NK-92 treated with Interleukin-12 subunit alpha and Interleukin-12 subunit beta, amount 100 ng/mL, for 24 hours (cell line): ENCODE measurements at places on chromosomes 12 and 14.
A peak's percentile ranks its signal among the peaks of the same experiment; 100 is the strongest.

DNA sequence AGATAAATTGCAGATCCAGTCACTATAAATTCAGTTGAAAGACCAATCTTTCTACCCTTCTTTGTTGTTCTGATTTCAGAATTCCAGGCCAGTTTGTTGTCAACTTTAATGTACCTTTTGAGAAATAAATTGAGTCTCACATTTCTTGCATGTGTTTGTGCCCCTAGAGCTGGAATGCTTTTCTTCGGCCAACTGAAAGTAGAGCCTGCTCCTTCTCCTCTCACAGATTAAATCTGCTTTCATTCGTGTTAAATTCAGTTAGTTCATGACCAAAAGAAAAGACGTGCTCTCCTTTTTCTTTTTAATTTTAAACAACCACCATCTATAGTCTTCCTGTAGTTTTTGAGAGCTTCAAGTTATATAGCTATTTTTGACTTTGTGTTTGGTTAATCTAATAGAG, 22.9 kb downstream of the SOCS2 start:
- no peak for DNase-seq

- DNase-seq: no peak
These were observed 27.8 kb downstream of the HSPB8 start for GRCh38 chr12:119206348-119207062.

DNA sequence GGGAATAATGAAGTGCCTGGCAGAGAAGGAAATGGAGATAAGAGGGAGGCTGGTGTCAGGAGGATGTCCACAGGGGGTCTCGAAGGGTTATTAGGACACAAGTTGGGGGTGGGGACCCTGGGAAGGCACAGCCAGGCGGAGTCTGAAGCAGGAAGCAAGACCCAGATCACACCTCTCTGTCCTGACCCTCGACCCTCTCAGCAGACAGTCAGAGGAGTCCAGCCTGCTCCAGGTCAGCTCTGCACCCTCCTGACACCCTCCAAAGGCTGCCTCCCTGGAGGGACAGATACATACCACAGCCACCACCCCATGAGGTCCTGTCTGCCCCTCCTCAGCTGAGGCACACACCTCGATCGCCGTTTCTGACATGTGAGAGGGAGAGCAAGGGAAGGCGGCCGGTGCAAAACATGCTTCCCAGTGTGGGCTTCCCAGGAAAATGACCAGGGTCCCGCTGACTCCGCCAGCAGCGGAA, 9.0 kb downstream of the BCL11B start:
- no peak for DNase-seq

GRCh38 chr12:45697371-45697770, 32.1 kb upstream of the ARID2 start:
- DNase-seq: no peak

GRCh38 chr14:36866867-36867266, 205.2 kb downstream of the PAX9 start:
- DNase-seq: no peak

- no peak for DNase-seq
These were observed 218.3 kb downstream of the TTC6 start for GRCh38 chr14:37813732-37814131.

- DNase-seq: no peak
These were observed 278.2 kb downstream of the PDZRN4 start for GRCh38 chr12:41466300-41466699.

- DNase-seq: no peak
These were observed 27.7 kb upstream of the CAND1 start for GRCh38 chr12:67241482-67241881.

- no peak for DNase-seq
These were observed 107.3 kb downstream of the CACNA1C start for GRCh38 chr12:2160043-2160442.

DNA sequence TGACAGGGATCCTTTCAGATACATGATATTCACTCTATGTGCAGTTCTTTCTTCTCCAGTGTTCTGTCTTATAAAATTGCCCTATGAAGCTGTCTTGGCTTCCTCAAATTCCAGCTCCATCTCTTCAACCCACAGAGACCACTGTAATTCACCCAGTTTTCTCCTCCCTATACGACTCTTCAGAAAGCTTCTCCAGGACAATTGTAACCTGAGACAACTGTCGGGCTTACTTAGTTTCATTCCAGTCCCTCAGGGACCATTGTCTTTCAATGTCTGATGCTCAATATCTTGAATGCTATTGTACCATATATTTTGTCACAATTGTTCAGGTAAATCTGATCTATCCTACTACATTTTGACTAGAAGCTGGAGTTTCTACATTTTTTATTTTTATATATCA, 345.3 kb downstream of the RPL10L start:
- no peak for DNase-seq

DNA sequence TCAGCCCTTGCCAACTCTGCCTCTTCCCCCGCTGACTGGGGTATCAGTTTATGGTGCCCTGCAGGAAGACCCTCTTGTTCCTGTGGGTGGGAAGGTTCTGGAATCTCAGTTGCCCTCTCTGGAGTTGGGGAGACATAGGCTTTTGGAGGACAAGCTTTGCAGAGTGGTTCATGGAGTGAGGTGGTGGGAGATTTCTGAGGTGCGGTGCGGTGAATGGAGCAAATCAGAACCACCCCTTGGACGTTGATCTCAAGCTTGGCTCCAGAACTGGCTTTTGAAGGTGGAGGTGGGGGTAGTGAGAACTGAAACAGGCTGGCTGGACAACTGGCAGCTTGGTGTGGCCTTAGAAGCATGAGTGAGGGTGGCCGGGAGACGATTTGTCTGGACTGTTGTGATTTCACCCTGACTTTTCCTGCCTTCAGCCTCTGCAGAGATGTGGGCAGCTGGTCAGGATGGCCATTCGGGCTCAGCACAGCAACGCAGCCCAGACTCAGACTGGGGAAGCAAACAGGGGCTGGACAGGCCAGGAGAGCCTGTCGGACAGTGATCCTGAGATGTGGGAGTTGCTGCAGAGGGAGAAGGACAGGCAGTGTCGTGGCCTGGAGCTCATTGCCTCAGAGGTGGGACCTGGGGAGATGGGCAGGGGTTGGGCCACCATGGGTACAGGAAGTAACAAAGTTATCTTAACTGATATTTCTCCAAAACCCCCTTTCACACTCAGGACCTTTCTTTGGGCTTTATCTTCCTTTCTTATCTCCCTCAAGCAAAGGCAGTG, 1.1 kb downstream of the SHMT2 start:
- no peak for DNase-seq

DNA sequence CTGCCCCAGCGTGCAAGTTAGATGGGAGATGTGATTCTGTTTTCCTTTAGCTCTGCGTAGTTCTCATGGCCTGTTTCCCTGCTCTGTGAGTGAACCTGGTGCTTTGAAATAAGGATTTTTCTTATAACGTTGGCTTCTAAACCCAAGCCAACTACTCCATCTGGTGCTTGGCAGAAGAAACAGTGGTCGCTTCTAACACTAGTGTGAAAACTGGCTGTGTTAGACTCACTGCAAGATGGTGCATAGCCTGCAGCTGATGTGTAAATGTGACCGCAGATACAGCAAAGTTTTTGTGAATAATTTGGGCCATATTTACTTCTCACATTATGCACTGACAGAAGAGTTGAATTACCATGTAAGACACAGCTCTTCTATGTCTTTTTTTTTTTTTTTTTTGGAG, 12.2 kb downstream of the GTF2H3 start:
- DNase-seq: no peak

- DNase-seq: peak; percentile 0
These were observed 69.9 kb upstream of the CNTN1 start for GRCh38 chr12:40622246-40622838.

- no peak for DNase-seq
These were observed 139.5 kb downstream of the SLC38A6 start for GRCh38 chr14:61120576-61120975.

DNA sequence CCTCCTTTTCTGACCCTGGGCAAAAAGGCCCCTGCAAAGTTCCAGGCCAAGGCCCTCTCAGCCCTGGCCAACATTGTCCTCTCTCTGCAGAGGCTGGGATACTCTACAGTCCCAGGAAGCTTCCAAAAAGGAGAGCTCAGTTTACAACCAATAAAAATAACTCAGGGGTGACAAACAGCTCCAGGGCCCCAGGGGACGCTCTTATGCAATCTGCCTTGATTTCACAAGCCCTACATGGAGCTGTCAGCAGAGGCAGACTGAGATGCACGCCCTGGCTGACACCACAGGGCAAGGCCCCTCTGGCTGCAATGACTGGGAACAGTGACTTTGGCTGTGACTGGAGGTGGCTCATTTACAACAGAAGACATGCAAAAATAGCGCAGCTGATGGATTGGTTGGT, 129.0 kb upstream of the MED13L start:
- DNase-seq: peak; percentile 9

GRCh38 chr12:49922349-49923034, 18.8 kb upstream of the FAIM2 start:
- DNase-seq: no peak

- DNase-seq: no peak
These were observed 340.6 kb downstream of the PRKD1 start for GRCh38 chr14:29587046-29587445.

DNA sequence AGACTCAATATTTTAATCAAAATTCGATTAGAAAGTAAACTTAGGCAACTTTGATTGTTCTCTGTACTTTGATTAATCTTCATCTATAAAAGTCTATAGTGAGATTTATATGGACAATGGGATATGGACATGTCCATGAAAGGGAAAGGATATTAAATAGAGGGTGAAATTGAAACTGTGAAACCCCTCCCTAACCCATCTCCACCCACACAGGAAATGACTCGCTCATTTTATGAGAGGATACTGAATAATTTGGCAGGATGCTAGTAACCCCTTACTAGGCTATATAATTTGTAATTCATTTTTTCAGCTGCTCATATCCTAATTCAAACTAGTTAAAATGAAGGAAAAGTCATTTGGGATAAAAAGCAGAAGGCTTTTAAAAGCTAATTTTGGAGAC, 328.0 kb upstream of the ATP2B1 start:
- DNase-seq: no peak

DNA sequence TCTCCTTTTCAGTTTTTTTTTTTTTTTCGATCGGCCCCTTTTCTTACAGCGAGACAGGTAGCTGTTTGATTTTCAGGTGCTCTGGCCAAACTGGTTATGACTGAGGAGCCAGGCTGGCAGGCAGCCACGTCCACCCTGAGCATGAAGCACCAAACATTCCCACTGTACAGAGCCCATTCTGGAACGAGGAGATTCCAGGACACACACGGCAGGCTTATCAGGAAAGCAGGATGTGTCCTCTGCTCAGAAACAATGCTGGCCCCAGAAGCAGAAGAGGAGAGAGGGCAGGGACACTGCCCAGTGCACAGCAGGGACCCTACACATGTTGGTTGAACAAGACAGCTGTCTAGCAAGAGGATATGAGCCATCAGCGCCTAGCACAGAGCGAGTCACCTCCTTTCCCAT, 3.7 kb upstream of the KRT2 start:
- no peak for DNase-seq

GRCh38 chr14:40240245-40240859, 808.1 kb upstream of the FBXO33 start:
- no peak for DNase-seq
